Stomach (tissue), 19 donors: ENCODE measurements at places on chromosomes 11 and 22. TPM values are rescaled to one million over a fixed set of nuclear protein-coding genes. Genes with fewer than 3 reads are reported as not detected.

MCHR1 gene
- total RNA-seq: not detected

INPPL1 gene
- total RNA-seq: 169 TPM

- peaks cover 4% of the 10 kb centered on the region for H3K36me3 ChIP-seq
- H3K27me3 ChIP-seq: no peaks in the 10 kb centered on the region
- H3K4me1 ChIP-seq: no peaks in the 10 kb centered on the region
- H3K27ac ChIP-seq: peak within 1 kb of the TSS; percentile 77
- DNase-seq: peak; percentile 60
Observed at GRCh38 chr11:47378010-47378835, at the start of gene SPI1. Gene SPI1 (minus strand): TSS chr11:47378547. CDS start chr11:47378353, 194 bp downstream.

DNA sequence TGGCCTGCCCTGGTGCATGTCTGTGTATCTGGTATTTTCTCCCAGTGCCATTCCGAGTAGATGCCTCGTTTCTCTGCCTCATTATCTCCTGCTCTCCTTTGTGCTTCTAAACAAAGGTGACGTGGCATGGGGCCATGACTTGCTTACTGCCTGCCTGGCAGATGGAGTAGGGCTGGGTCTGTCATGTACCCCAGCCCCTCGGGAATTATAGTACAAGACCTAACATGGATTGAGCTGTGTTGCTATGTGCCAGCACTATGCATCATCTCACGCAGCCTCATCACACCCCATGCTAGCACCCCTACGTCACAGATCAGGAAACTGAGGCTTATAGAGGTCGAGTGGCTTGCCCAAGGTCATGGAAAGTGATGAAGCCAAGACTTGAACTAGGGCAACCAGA, 88.1 kb downstream of the GALNT18 start:
- no peak overlapping the region for H3K4me3 ChIP-seq
- no peak for DNase-seq
- no peak overlapping the region for H3K27ac ChIP-seq
- H3K36me3 ChIP-seq: no peaks in the 10 kb centered on the region
- H3K27me3 ChIP-seq: no peaks in the 10 kb centered on the region

DNA sequence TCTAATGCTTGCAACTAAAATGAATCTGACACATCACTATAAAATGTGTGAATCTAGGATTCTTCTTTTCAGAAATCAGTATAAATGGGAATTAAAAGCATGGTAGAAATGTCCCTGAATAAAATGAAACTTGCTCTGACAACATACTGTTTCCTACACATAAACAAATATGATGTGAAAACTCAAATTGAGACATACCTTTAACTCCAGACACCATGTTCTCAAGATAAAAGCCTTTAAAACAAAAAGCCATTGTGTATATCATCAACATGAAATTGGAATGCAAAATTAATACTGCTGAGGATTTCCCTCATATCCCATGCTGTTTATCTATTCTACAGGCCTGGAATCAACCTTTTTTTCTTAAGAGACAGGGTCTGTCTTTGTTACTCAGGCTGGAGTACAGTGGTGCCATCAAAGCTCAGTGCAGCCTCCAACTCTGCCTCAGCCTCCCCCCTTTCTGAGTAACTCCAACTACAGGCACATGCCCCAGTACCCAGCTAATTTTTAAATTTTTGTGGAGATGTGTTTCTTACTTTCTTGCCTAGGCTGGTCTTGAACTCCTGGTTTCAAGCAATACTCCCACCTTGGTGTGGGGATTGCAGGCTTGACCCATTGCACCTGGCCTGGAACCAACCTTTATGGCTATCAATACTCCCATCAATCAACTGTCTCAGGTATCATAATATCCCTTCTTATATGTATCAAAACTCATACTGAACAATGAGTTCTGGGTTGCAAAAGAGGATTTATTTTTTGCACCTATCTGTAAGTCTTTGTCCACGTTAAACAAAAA, 6.7 kb downstream of the TAF1D start:
- no peak overlapping the region for H3K4me3 ChIP-seq
- peaks cover 25% of the 10 kb centered on the region for H3K4me1 ChIP-seq
- DNase-seq: no peak
- H3K27me3 ChIP-seq: no peaks in the 10 kb centered on the region

DNA sequence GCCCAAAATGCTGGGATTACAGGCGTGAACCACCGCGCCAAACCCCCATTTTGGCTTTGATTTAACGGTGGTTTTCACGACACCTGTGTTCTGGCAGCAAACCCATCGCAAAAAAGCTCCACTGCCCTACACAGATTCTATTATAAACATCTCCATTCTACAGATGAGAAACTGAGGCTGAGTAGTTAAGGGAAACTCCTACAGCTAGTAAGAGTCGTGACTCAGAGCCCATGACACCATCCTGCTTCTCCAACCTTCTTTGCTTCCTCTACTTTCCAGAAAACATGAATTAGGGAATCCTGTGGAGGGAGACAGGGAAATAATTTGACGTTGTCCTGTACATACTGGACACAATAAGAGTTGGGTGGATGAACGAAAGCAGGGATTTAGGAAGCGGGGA, 429 bp upstream of the SNX15 start:
- no peak for DNase-seq
- H3K27me3 ChIP-seq: no peaks in the 10 kb centered on the region
- H3K4me3 ChIP-seq: peak overlapping the region; percentile 56
- H3K27ac ChIP-seq: peak overlapping the region; percentile 92
- peaks cover 27% of the 10 kb centered on the region for H3K4me1 ChIP-seq
